ENCODE measurements at places on chromosomes 5 and 9.
A peak's percentile ranks its signal among the peaks of the same experiment; 100 is the strongest.

GRCh38 chr5:149150457-149150856 is 9.2 kb downstream of the ABLIM3 start:
- DNase-seq = no peak

GRCh38 chr5:98771382-98772109 is 1.9 kb upstream of the RGMB start:
- peak; percentile 91 for DNase-seq

DNA sequence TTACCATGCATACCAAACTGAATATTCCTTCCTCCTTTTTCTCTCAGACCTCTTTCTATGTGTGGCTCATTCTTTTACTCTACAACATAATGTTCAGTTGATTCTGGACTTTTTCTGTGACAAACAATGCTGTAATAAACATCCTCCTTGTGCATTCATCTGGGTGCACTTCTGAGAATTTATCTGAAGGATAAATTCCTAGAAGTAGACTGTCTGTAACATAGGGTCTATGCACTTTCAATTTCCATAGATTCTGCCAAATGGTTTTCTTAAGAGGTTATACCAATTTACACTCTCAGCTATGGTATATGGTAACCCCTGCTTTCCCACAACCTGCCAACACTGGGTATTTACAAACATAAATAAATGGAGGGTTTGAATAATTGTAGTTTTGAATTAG is 24.1 kb upstream of the TNC start:
- no peak for DNase-seq

- no peak for DNase-seq
These were observed 94.3 kb downstream of the ZNF354C start for GRCh38 chr5:179154346-179154990.

DNA sequence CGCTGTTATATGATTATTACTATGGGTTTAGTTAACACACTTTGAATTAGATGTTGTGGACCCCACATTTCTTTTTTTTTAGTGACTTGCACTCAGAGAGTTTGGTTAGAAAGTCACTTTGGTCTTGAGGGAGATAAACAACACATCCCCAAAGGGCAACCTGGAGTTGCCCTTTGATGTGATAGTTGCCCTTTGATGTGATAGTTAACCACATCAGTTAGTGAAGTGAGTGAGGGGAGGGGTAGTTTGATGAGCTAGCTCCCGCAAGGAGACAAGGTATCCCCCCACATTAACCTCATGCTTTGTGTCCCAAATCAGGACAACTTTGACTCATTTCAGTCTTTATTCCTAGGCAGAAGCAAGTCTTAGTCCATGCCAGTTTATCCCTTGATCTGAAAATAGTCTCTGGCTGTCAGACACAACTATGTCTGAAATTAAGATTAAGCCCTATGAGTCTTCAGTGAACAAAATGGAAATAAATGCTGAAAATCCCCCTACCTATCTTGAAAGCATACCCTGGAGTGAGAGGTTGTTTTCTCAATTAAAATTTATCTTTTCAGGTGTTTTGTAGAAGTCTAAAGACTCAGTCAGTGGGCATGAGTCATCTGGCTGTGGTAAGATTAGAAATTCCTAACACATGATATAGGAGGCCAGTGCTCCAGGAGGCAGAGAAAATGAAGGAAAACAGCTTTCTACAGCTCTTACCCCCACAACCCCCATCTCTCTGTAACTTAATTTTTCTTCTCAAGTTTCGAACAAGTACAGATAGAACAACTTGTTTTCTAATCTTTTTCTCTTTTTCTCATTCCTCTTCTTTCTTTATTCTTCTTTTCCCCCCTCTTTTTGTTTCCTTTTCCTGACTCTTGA is 208.9 kb upstream of the DMRTA1 start:
- DNase-seq = peak; percentile 87
